ENCODE measurements at places on chromosomes 4 and X.
A peak's percentile ranks its signal among the peaks of the same experiment; 100 is the strongest.

- DNase-seq, result no peak
Measured at GRCh38 chrX:19194285-19195242, 72.3 kb upstream of the ADGRG2 start.

GRCh38 chr4:121668368-121669162, 28.2 kb downstream of the ANXA5 start:
- DNase-seq, result no peak

DNA sequence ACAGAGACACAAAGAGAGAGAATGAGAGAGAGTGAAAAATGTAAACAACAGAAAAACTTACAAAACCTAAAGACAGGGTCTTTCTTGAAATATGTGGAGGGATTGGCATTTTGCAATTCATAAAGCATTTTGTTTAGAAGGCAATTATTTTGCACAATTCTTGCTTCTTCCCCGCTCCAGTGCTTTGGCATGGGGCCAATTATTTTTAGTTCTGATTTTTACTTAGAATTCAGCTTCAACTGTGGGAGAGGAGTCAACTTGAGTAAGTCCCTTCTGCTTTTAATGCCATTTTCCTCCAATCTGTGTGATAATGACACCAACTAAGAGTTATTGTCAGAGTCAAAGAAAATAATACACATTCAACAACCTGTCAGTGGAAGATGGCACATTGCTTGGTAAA, 1051.9 kb downstream of the NLGN4X start:
- DNase-seq, result no peak

GRCh38 chr4:80058740-80059139, 14.3 kb downstream of the ANTXR2 start:
- DNase-seq, result no peak

DNA sequence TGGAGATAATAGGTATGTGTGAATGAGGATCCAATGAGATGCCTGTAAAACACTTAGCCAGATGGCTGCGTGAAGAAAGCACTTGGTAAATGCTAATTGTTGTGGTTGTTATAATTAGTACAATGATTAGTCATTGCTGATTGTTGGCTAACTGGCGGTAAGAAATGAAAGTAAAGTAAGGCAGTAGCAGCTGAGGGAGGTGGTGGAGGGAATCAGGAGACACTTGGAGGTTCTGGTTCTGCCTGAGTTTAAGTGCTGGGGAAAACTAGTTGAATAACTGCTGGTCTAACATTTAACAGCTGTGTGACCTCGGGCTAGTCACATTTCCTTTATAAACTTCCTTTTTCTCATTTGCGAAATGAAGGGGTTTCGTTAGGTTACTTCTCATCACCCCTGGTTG, 30.9 kb downstream of the CD38 start:
- DNase-seq, result peak; percentile 40

DNA sequence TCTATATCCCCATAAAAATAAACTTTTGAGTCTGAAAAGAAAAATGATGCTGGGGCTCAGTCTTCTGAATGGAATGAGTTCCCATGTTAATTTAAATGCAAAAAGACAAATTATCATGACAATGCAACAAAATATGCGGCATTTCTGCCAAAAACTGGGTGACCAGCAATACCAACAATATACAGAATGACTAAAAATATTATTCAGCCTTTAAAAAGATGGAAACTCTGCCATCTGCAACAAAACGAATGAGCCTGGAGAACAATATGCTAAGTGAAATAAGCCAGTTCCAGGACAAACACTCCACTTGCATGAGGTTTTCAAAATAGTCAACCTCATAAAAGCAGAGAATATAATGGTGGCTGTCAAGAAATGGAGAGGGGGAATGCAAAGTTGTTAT, 558.5 kb downstream of the IL15 start:
- DNase-seq, result no peak

- no peak for DNase-seq
Measured at GRCh38 chr4:113384600-113384999, 335.1 kb downstream of the ANK2 start.

DNA sequence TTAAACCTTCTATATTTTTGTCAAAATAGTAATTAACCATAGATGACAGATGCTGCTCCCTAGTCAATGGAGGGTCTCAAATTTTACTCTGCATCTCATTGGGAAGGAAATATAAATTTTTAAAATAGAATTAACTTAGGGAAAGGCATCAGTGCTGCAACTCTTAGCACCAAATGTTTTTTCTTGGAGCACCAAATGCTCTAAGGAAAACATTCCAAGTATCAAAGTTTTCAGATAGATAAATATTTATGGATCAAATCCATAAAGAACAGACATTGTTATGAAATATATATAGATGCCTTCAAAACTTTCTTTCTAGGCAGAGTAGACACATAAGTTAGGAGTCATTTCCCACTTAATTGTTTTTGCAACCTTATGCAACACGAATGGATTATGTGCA, 168.7 kb downstream of the ANTXR2 start:
- DNase-seq, result no peak

GRCh38 chrX:129790808-129791207, 11.1 kb downstream of the SASH3 start:
- DNase-seq, result no peak

DNA sequence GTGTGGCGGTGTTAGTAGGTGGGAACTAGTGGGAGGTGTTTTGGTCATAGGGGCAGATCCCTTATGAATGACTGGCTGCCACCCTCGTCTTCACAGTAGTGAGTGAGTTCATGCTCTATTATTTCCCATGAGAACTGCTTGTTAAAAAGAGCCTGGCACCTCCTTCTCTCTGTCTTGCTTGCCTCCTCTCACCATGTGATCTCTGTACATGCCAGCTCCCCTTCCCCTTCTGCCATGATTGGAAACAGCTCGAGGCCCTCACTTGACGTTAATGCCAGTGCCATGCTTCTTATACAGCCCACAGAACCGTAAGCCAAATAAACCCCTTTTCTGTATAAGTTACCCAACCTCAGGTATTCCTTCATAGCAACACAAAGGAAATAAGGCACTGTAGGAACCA, 21.7 kb downstream of the PNMA6F start:
- DNase-seq, result no peak

DNA sequence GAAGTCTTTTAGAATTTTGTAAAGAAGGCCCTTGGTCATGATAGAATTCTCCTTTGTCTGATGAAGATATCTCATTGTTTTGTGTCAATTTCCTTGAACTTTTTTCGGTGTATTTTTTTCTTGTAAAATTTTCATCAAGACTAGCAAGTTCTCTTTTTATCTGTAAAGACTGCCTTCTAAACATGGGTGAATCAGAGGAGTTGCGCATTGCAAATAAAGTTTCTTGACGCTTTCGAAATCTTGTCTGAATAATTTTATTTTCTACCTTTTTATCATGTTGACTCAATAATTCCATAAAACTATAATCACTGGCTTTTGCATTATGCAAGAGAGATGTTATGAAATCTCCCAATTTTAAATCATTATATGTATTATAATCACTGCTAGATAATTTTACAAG, 66.2 kb downstream of the NCAPG start:
- no peak for DNase-seq

GRCh38 chrX:65932173-65933084, 107.5 kb downstream of the VSIG4 start:
- no peak for DNase-seq

- no peak for DNase-seq
Measured at GRCh38 chrX:118115953-118116712, 477 bp downstream of the KLHL13 start.

- DNase-seq, result no peak
Measured at GRCh38 chr4:147366164-147366563, 114.7 kb upstream of the EDNRA start.

GRCh38 chr4:84379917-84380641, 119.0 kb downstream of the NKX6-1 start:
- no peak for DNase-seq

DNA sequence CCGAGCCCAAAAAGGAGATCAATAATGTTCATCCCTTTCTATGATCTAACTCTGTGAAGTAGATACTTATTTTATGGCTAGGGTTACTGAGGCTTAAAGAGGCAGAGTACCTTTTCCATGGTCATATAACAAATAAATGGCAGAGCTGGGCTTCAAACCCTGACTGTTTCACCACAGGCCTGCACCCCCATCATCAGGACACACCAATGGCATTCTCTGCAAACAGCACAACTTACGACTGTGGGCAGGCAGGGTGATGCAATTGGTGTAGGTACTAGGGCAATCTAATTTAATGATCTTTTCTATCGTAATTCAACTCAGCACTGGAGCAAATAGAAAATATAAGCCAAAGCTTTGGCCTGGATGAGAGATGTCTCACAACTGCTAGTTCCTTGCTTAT, 118.8 kb upstream of the CBR4 start:
- no peak for DNase-seq
